ENCODE measurements at places on chromosomes 6 and 20.

GRCh38 chr20:23143986-23144690 is 58.0 kb upstream of the CD93 start:
- no peak for DNase-seq

- no peak for DNase-seq
Measured at GRCh38 chr6:10381133-10381829, 33.6 kb downstream of the TFAP2A start.

- no peak for DNase-seq
Measured at GRCh38 chr6:55474382-55474781, 104.6 kb downstream of the HMGCLL1 start.

DNA sequence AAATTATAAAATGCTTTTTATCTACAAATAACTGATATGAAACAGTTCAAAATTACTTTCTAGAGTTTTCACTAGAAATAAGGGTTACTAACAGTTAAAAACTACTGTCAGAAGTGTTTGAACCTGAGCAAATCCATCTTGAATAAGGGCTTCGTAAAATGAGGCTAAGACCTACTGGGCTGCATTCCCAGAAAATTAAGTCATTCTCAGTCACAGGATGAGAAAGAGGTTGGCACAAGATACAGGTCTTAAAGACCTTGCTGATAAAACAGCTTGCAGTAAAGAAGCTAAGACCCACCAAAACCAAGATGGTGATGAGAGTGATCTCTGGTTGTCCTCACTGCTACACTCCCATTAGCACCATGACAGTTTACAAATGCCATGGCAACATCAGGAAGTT is 93.7 kb downstream of the PLG start:
- DNase-seq, result no peak

- no peak for DNase-seq
Measured at GRCh38 chr6:13446381-13446780, 41.0 kb downstream of the GFOD1 start.

- DNase-seq, result no peak
Measured at GRCh38 chr20:51634257-51634656, 91.7 kb upstream of the NFATC2 start.

GRCh38 chr6:121609281-121609680 is 173.8 kb downstream of the GJA1 start:
- no peak for DNase-seq

DNA sequence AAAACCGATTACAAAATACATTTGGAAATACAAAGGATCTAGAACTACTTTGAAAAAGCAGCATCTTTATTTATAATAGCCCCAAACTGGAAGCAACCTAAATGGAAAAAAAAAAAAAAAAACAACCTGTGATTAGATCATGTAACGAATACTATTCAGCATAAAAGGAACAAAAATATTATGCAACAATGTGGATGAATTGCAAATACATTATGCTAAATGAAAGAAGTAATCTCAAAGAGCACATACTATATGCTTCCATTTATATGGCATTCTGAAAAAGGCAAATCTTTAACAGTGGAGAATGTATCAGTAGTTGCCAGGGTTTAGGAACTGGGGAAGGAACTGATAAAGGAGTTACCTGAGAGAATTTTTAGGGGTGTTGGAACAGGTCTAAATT is 28.9 kb downstream of the IRAK1BP1 start:
- no peak for DNase-seq

GRCh38 chr6:51684603-51685002 is 402.8 kb downstream of the PKHD1 start:
- DNase-seq, result no peak

Measured in activated gamma-delta T cell (primary cell).